ENCODE measurements at places on chromosomes 2 and 18.

DNA sequence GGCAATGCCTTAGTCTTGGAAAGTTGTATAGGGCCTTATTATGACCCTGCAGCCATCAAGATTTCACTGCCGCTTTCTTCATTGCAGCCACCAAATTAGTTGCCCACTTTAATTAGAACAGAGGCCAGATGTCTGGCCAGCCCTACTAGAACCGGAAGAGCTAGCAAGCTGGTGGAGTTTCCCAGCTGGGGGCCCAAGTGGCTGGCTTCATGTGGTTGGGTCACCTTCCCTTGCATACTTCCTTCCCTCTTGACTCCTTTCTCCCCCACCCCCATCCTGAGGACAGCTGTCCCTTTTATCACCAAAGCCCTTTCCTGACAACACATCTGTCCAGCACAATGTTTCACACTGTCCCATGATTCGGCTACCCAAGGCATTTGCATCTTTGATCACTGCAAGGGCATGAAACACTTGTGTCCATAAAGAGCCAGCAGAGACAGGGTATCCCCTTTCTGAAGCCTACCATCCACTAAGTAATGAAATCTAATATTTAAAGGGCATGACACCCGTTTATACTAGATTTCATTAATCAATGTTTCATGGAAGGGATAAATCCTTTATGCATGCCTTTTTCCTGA is 187.2 kb downstream of the BCL11A start:
- DNase-seq, result no peak

DNA sequence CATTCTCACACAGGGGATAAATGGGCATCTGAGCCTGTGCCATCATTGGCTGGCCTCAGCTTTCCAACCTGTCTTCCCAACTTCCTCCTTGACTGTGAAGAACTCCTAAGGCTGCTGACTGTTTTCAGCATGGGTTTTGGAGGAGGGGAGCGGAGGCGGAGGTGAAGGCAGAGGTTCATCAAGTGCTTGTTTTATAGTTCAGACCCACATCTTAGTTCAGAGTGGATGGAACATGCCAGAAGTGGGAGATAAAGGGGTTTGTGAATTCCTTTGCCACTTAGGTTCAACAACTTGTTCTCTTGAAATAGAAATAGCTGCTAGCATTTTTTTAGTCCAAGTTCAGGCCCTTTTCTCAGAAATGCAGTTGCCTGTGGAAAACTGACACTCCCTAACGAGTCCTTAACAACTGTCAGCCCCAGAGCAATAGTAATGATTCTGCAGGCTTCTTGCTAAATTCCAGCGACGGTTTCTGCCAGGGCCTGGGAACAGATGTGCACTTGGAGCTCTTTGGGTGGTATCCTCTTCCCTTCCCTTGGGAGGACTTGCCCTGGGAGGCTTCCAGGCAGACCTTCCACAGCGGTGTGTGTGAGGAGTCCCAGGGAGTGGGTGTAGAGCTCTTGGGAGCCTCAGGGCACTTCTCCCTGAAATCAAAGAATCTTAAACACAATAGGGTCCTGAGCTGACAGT is 30.1 kb upstream of the ITGA6 start:
- DNase-seq, result no peak

DNA sequence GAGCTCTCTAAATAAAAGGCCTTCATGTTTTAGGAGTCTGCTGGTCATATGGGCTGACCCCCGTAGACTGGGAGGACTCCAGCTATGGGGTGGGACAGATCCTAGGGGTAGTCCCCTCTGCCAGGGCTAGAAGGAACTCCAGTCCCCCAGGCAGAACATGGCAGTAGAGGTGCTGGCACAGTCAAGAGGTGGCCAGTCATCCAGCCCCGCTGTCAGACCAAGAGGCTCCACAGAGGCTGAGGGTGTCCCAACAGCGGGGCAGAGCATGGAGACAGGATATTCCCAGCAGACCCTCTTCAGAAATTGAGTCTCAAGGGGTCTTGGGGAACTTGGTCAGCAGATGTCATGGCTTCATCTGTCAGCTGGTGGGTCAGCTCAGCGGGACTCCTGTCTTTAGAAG is 76.6 kb downstream of the LONRF2 start:
- DNase-seq, result no peak

GRCh38 chr2:75564713-75565359 is 4.1 kb upstream of the EVA1A start:
- no peak for DNase-seq

- no peak for DNase-seq
Observed at GRCh38 chr2:85490861-85491755, 47.9 kb upstream of the MAT2A start.

Data from PC-3 (cell line).